ENCODE measurements at places on chromosomes 6 and 20.

DNA sequence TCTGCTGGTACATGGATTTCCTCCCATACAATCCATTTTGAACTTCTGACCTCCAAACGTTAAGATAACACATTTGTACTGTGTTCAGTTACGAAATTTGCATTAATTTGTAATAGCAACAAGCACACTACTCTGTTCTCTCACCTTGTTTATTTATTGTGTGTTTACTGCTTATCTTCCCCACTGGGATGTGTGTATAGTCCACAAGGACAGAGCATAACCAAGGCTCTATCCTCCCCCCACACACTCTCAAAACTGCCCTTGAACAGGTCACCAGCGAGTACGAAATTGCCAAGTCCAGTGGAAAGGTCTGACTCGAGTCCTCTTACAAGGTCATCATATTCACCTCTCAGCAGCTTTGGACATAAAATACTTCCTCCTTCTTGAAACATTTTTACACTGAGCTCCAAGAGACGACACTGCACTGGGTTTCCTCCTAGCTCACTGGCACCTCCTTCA is 18.6 kb downstream of the ADTRP start:
- no peak for DNase-seq

DNA sequence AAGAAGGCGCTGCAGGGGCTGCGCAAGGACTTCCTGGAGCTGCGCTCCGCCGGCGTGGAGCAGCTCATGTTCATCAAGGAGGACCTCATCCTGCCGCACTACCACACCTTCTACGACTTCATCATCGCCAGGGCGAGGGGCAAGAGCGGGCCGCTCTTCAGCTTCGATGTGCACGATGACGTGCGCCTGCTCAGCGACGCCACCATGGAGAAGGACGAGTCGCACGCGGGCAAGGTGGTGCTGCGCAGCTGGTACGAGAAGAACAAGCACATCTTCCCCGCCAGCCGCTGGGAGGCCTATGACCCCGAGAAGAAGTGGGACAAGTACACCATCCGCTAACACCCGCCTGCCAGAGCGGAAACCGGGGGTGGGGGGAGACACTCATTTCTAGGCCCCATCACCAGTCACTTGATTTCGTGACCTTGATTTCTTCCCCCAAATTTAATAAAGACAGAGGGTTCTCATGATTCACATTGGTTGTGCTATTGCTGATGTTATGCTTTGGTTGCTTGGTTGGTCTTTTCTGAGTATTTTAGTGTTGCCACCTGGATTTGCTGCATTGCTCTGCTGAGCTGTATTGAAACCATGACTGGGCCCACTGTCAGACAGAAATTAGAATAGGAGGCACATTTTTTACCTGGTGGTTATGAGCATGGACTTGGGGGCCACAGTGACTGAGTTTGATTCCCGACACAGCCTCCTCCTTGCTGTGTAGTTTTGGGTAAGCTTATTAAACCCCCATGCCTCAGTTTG is 1.5 kb downstream of the FAM50B start:
- DNase-seq, result no peak

- DNase-seq, result peak; percentile 29
Observed at GRCh38 chr6:37058084-37058586, 52.7 kb downstream of the FGD2 start.

GRCh38 chr6:119312875-119313338 is 36.7 kb downstream of the MAN1A1 start:
- DNase-seq, result no peak

DNA sequence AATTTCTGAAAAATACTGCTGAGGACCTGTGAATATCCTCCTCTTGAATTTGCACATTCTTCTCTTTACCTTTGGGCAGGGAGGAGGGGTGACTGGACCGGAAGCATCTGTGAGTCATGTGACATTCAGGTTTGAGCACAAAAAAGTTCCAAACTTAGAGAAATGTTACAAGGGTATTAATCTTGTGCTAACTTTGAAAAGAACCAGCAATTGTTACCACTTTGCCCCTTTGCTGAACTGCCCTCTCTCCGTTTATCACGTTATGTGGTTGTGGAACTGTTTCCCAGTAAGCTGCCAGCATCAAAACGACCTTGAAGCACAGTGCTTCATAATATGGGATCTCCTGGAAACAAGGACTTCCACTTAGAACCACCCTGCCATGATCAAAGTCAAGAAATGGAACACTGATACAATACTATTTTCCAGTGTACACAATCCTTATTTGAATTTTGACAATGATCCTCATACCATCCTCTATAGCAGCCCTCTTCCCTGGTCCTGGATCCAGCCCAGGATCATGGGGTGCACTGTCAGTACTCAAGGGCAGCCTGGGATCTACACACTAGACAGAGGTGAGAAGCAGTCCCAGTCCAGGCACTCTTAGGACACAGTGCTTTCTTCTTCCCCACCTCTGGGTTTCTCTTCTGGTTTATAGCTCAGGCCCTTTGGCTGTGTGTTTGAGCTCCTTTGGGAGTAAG is 2.3 kb upstream of the TUBB1 start:
- DNase-seq, result no peak

- no peak for DNase-seq
Observed at GRCh38 chr6:8527818-8528217, 92.5 kb upstream of the SLC35B3 start.

DNA sequence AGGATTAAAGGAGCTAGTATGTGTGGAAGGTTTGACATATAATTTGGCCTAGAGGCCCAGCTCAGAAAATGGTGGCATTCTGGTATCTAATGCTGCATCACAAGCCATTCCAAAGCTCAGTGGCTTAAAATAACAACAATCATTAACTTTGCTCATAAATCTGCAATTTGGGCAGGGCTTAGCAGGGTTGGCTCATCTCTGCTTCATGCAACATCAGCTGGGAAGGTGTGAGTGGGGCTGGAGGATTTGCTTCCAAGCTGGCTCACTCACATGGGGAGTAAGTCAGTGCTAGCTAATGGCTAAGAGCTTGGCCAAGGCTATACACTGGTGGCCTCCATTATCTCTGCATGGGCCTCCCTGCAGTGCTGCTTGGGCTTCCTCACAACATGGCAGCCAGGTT is 48.0 kb upstream of the STK35 start:
- DNase-seq, result no peak

- DNase-seq, result no peak
Observed at GRCh38 chr6:11854408-11855165, 76.0 kb upstream of the ADTRP start.

DNA sequence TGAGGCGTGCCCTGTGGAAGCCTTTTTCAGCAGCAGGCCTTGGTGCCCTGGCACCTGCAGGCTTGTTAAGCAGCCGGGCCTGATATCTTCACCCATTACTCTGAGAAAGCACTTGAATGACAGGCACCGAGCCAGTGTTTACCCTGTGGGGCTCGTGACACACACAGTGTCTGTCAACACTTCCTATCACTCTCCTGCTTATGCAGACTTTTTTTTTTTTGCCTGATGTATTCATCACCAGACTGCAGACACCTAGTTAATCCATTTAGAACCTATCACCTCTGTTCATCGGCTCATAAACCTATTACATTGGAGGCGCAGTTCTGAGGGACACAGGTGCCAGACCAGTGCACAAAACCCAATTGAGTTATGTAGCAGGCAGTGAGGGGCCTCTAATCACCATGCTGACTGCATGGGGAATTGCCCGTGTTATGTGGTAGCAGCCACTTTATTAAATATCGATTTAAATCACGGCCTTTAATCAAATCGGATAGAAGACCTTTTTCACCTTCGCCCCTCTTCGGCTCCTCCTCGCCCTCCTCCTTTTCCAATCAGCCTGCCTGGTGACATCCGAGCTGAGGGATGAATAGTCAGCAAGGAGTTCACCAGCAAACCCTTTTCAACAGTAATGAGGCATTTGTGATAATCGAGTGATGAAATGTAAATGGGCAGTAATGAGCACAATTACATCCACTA is 962.9 kb upstream of the SLC35B3 start:
- no peak for DNase-seq

GRCh38 chr20:50868509-50869495 is 62.4 kb downstream of the ADNP start:
- no peak for DNase-seq

DNA sequence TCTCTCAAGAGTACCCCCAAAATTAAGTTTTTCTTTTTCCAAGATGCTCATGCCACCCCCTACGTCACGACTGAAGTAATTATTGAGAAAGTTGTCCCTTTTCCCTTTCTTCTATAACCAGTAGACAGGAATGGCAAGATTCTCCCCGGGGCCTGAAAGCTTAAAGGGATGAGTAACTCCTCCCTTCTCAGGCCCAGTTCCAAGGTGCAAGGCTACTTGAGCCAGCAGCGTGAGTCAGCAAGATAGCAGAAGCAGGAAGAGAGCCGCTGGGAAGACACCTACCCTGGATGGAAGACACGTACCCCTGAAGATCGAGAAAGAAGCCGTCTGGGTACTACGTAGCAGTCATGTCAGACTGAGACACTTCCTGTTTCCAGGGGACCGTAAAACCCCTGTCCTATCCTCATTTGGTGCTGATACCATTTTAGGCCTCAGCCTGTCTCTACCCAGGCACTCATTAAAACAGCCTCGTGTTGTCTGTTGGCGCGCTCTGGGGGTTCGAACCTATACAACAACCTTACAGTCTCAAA is 241.0 kb downstream of the ADGRG6 start:
- no peak for DNase-seq

- no peak for DNase-seq
Observed at GRCh38 chr6:170040115-170040500, 250.8 kb downstream of the DLL1 start.

- peak; percentile 84 for DNase-seq
Observed at GRCh38 chr6:68967549-68968300, 332.6 kb downstream of the ADGRB3 start.

Measured in A673 (cell line).